Vagina (tissue), 2 donors: ENCODE measurements at places on chromosomes 16 and 17.
A peak's percentile ranks its signal among the peaks of the same experiment; 100 is the strongest.

- DNase-seq = no peak
These were observed 274.9 kb upstream of the ZFHX3 start for GRCh38 chr16:73322856-73323255.

- no peak for DNase-seq
These were observed 16.0 kb downstream of the SPNS3 start for GRCh38 chr17:4449736-4450135.

GRCh38 chr16:81553080-81553813 is 108.6 kb downstream of the CMIP start:
- no peak for DNase-seq

GRCh38 chr17:61309362-61310256 is 90.0 kb upstream of the TBX2 start:
- DNase-seq = no peak

GRCh38 chr16:29645694-29646187 is 17.3 kb upstream of the SPN start:
- no peak for DNase-seq

- no peak for DNase-seq
These were observed 242.1 kb upstream of the NLRP1 start for GRCh38 chr17:5826384-5826783.

- no peak for DNase-seq
These were observed 35.0 kb upstream of the ZNF423 start for GRCh38 chr16:49890876-49891275.

DNA sequence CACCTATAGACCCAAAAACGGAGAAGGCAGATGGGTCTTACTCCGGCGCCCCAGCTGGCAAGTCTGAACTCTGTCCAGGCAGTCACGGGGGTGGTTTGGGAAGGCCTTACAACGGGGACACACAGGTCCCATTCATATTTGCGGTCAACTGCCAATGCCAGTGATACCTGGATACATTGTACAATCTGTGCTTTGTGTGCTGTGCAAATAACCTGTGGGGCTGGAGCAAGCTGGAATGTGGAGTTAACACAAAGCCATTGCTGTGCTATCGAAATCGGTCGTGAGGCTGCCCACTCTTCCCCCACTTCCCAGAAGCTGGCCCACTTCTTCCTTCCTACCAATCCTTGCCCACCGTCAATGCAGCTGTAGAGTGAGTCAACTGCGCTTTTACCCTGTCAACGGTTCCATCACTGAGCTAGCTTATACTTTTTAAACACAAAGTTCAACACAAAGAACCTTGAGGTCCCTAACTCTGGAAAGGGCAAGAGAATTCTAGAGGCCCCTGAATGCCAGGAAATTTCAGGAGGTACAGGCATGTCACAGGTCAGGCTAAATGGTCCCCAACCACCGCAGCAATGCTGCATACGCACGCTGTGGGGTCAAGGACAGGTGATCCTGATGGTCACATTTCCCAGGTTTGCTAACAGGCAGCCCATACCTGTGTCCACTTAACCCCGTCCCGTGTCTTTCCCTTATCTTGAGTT is 122.8 kb downstream of the ZFHX3 start:
- DNase-seq = no peak

- DNase-seq = peak; percentile 96
These were observed 5.7 kb downstream of the CSNK1D start for GRCh38 chr17:82267575-82268379.

- DNase-seq = no peak
These were observed 2.1 kb upstream of the ESRP2 start for GRCh38 chr16:68238029-68238345.

DNA sequence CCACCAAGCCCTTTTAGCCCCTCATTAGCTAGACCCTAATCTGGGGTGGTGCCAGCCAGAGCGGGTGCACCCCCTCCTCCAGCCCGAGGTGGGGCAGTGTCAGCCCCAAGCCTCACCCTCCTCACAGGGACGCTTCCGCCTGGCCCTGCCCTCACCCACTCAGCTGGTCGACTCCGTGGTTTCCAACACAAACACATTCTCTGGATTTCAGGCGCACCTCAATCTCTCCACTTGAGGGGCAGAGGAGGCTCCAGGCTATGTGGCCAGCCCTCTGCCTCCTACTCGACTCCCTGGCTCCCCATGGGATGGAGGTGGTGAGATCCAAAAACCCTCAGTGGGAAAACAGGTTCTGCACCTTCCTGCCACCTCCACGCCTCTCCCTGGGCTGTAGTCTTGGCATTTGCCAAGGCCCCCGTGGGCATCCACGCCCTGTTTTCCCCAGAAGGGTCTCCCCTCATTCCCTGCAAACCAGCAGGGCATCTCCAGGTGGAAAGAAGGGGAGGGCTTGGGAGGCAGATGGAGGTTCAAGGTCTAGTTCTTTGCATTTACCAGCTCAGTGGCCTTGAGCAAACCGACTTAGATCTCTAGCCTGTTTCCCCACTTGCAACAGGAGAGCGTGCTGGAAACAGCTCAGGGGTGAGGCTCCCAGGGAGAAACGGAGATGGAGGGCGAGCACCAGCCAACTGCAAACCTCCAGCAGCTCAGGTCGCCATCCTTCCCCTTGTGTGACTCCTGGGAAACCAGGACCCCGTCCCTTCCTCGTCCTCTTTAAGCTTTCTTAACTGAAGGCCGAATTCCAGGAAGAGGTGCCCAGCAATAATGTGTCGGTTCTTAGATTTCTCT is 1.7 kb downstream of the EMP2 start:
- DNase-seq = no peak

DNA sequence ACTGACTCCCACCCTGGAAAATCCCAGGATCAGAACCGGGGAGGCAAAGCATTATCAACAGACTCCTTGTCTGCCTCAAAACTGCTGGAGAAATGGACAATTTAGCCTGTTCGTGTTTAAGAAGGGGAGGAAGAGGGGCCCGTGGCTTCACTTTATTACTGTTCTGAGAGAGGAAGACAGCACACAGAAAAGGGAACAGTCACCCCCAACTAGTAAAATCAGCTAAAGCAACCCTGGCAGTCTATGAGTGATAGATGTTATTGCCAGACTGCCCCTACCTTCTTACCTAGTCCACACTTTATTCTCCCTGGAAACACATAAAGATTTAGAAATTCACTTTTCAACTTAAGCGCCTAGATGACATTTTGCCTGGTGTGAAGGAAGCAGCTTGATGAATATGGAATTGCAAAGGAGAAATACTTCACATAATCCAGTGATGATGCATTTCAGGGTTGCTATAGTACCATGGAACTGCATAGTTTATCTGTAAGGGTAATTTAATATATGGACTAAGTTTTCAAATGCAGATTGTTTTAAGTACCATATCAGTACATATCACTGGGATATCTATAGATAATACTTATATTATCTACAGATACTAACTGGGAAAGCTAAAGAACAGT is 36.9 kb upstream of the TRAP1 start:
- no peak for DNase-seq
